Hematopoietic multipotent progenitor cell treated with erythropoietin and hydrocortisone succinate and interleukin-3 and kit ligand, for 4 days (in vitro differentiated cells): ENCODE measurements at places on chromosomes 3 and 15.

- no peak for DNase-seq
Measured at GRCh38 chr15:71899674-71900073, 89.3 kb downstream of the NR2E3 start.

DNA sequence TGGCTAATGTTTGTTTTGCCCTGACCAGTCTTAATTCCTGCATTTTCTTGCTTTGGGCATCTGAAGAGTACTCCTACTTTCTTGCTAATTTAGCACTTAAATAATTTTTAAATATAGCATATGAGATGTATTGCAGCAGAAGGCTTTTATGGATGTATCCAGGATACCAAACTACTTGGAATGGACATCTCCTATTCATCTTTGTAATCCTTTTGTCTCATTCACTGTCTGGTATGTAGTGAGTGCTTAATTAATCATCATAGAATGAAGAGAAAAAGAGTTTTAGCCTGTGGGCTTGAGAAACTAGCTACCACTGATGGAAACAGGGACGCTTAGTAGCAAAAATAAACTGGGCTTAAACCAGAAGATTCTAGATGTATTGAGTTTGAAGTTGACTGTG lies 40.6 kb downstream of the MEX3B start:
- no peak for DNase-seq

- no peak for DNase-seq
Measured at GRCh38 chr3:27568393-27568792, 84.2 kb upstream of the SLC4A7 start.

GRCh38 chr3:41888368-41889076 lies 73.4 kb downstream of the ULK4 start:
- DNase-seq: no peak

DNA sequence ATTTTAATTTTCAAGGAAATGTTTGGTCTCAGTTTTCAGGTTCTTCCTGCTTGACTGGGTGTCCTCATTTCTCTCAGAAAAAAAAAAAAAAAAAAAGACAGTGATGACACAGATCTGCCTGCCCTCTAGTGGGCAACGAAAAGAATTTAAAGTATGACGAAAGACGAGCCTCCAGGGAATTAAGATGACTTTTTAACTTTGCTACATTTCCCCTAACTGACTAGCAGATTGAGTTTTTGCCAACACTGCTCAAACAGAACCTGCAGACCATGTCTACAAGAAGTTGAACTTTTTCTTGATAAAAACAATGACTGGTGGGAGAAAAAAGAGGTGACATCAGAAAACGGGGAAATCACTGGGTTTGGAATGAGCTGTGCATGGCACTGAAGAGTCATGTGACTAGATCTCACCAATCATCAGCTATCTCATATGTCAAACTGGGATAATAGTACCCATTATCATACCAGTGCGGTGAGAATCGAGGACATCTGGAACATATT lies 40.8 kb downstream of the EOMES start:
- DNase-seq: peak; percentile 89

DNA sequence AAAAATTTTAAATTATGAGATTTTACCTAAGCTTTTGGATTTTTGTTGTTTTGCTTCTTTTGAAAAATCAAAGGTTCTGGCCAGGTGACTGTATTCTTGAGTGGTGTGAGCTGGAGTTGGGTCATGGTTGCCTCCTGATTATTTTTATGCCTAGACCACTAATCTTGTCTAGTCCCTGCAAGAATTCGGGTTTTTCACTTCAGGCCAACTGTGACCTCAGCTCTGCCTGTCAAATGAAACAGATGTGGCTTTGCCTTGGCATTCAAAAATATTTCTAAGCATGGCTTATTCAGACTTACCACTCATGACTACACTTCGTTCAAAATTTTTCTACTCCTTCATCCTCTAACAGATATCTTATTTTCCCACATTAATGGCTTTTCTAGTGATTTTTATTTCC lies 25.4 kb upstream of the CDV3 start:
- no peak for DNase-seq

GRCh38 chr3:105830836-105831235 lies 38.0 kb downstream of the CBLB start:
- no peak for DNase-seq

DNA sequence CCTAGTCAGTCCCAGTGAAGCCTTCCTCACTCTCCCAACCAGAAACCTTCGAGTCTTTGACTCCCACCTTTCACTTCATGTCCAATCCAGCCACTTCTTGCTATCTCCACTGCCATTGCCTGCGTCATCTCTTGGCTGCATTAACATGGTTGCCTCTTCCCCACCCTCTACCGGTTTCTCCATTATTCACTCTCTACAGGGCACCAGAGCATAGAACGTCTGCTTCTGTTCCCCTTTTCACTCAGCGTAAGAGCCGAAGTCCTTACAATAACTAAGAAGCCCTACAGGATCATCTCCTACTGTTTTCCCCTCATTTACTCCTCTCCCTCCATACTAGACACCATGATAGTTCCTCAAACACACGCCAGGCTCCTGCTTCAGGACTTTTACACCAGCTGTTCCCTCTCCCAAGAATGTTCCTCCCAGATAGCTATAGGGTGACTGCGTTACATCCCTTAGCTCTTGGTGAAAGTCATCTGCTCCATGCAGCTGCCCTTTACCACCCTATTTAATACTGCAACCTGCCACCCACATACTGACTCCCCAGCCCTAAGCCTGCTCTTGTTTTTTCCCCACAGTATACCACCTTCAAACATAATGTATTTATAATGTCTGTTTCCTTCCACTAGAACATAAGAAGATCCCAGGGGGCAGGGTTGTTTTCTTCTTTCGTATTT lies 30.9 kb downstream of the RCN2 start:
- DNase-seq: no peak

GRCh38 chr3:14450922-14451606 lies 48.7 kb downstream of the SLC6A6 start:
- no peak for DNase-seq

DNA sequence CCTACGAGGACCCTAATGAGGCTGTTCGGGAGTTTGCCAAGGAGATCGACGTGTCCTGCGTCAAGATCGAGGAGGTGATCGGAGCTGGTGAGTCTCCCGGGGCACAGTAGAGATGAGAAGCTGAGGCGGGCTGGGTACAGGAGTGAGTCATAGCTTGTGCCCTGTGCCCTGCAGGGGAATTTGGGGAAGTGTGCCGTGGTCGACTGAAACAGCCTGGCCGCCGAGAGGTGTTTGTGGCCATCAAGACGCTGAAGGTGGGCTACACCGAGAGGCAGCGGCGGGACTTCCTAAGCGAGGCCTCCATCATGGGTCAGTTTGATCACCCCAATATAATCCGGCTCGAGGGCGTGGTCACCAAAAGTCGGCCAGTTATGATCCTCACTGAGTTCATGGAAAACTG lies 17.9 kb downstream of the EPHB3 start:
- no peak for DNase-seq

DNA sequence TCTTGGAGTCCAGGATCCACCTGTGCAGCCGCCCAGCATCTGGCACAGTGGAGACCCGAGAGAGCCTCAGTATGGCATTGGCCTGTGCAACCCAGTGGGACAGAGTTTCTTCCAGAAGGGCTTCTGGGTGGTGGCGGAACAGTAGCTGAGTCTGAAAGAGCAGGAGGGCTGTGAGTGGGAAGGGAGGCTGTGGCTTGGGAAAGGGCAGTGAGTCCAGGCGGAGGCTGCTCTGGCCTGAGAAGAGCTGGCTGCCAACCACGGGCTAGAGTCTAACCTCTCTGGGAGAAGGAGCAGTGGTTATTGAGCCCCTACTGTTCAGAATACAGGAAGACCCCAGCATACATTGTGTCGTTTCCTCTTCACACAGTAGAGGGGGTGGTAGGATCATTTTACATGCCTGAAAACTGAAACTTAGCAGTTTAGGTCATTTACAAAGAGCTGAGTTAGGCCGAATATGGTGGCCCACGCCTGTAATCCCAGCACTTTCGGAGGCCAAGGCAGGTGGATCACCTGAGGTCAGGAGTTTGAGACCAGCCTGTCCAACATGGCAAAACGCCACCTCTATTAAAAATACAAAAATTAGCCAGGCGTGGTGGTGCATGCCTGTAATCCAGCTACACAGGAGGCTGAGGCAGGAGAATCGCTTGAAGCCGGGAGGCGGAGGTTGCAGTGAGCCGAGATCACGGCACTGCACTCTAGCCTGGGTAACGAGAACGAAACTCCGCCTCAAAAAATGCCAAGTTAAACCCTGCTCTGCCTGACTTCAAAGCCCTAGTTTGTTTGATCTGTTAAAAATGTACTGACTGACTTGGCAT lies 3.2 kb downstream of the AEN start:
- peak; percentile 76 for DNase-seq

DNA sequence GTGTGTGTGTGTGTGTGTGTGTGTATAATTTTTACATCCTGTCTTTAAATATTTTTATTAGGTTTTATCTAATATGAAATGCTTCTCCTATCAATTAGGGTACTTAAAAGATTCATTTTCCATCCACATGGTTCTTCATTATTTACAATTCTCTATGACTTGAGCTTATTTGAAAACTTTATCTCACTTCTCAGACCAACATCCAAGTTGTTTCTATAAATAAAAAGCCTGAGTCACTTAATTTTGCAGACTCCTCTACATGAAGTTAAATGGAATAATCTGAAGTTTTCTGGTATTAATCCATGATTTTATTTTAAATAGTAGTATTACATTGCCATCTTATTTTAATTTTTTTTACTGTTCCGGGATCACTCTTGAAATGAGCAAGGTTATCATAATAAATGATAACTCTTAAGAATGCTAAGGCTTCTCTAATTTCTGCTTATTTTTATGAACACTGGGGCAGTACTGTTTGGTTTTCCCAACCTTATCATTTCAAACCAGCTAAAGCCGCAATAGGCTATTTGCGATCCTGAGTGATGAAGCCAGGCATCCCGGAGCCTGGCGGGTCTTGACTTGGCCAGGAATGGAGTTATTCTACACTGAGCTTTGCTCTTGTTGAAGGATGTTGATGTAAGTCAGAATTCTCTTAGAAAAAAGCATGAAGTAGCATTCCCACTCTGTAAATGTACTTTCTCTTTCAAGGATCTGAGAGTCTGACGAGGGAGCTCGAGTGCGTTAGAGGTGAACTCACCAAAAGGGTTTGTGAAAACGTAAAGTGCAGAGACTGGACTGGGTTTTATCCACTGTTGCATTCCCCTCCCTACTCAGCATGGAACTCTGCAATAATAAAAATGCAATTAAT lies 220.2 kb upstream of the LRTM1 start:
- no peak for DNase-seq

- DNase-seq: no peak
Measured at GRCh38 chr3:195907684-195907933, 742 bp downstream of the TNK2 start.
